ENCODE measurements at places on chromosomes 16 and 17. TPM values are rescaled to one million over a fixed set of nuclear protein-coding genes. Genes with fewer than 3 reads are reported as not detected.

The CA7 gene
- not detected for total RNA-seq

The MT1H gene
- not detected for total RNA-seq

The KRTAP16-1 gene
- not detected for total RNA-seq

The GRIN2C gene
- total RNA-seq: 0.29 TPM

The NEUROD2 gene
- not detected for total RNA-seq

The DRC3 gene
- 2.9 TPM for total RNA-seq

The FOXC2 gene
- 2.2 TPM for total RNA-seq

The HOXB4 gene
- total RNA-seq: 0.29 TPM

The NECAB2 gene
- total RNA-seq: 0.29 TPM

The LYZL6 gene
- not detected for total RNA-seq

The OTOP2 gene
- not detected for total RNA-seq

The ZKSCAN2 gene
- total RNA-seq: 8.0 TPM

The KRTAP4-6 gene
- not detected for total RNA-seq

DNA sequence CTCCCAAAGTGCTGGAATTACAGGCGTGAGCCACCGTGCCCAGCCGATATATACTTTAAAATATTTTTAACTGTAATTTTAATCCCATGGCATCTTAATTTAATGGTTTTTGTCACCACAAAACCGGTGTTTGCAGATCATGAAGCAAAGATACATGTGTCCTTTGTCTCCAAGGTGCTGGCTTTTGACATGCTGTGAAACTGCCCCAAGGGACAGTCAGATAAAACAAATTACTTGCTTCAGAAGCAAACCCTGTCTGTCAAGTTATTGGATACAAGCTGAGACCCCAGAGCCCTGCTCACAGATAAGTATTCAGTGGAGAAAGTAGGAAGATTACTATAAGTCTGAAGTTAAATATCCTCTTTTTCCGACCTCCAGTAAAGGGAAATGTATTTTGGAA, 39.8 kb downstream of the ARL4D start:
- DNase-seq: peak; percentile 31

DNA sequence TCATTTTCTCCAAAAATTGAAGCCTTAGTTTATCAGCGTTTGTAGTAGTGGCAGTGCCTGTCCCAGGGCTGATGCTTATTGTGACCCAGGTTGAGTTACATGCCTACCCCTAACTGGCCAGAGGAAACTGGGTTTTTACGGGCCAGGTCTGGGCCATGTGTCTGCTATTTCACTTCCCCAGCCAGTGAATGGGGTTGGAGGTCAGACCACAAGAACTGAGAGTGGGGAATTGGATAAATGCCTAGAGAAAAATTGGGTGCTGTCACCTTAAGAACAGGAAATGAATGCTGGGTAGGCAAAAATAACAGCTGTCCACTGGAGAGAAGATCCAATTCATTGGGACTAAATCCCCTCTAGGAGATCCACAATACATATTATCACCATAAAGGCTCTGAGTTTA, 5.2 kb downstream of the ADPRM start:
- DNase-seq: no peak

GRCh38 chr17:69485251-69485661, 70.8 kb downstream of the MAP2K6 start:
- DNase-seq: no peak

DNA sequence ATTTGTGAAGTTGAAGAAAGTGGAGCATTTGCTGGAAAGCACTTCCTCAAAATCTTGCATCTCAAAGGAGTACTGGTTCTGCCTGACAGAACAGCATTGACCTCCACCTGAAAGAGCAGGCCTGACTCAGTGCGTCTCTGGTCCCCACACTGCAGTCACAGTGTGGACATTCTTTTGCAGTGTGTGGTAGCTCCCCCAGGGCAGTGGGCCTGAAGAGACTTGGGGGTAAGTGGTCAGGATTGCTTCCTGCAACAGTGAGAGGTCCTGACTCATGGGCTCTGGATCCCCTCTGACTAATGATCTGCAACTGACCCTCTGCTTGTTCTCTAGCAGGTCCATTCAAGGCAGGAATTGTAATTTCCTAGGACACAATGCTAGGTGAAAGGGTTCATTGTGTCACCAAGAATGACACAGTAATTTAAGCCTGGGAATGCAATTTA, 204.9 kb upstream of the KCNJ16 start:
- DNase-seq: peak; percentile 45

DNA sequence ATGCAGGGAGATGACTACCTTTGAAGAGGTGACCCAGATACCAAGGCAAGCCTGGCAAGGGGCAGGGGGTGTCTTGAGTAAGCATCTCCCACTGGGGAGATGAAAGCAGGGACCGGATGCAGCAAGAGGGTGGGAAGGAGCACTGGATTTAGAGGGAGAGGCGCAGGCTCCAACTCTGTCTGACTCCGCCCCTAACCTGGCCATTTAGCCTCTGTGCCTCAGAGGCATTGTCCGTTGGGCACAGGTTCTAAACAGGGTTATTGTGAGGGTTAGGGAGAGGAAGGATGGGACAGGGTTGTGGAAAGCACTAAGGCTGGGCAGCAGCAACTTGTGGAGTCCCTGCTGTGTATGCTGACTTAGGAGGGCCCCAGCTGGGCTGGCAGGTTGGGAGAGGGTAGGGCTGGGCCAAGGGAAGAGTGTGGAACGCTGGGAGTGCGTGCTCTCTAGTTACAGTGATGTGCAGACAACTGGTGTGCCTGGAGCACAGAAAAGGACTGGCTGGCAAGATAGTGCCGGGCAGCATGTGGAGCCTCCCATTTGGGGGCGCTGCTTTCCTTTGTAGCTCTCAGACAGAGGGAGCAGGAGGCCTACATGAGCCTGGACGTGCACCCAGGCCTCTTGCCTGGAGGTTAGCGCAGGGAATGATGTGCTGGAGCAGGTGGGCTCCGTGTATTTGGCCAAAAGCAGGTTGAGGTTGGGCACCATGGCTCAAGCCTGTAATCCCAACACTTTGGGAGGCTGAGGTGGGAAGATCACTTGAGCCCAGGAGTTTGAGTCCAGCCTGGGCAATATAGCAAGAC, 26.2 kb downstream of the TBX2 start:
- DNase-seq: no peak

DNA sequence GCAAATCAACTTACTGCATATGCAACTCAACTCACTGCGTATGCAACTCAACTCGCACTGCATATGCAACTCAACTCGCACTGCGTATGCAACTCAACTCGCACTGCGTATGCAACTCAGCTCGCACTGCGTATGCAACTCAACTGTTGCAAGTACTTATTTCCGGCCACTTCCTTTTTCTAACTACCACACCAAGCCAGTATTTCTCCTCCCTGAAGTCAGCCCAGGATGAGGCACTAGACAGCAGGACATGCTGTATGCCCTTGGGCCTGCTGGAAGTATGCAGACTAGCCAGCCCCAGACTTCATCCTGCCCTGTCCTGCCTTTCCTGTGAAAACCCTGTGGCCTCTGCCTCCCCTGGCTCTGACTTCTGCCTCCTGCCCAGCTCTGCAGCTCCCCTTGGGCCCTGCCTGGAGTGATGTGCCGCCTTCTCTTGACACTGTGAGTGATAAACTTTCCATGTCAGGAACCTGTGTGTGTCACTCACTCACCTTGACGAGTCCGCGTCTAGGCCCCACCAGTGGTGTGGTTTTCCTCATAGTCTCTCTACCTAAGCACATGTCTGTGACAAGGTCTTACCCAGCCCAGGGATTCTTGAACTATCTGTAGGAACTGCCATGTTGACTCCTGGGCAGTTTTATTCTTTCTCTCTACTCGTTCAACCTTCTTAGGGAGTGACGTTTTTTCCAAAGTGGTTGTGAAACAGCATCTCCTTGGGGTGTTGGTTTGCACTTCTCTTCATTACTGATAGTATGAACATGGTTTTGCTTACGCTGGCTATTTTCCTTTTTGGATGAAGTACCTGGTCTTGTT, 16.4 kb downstream of the ZNF778 start:
- DNase-seq: no peak

DNA sequence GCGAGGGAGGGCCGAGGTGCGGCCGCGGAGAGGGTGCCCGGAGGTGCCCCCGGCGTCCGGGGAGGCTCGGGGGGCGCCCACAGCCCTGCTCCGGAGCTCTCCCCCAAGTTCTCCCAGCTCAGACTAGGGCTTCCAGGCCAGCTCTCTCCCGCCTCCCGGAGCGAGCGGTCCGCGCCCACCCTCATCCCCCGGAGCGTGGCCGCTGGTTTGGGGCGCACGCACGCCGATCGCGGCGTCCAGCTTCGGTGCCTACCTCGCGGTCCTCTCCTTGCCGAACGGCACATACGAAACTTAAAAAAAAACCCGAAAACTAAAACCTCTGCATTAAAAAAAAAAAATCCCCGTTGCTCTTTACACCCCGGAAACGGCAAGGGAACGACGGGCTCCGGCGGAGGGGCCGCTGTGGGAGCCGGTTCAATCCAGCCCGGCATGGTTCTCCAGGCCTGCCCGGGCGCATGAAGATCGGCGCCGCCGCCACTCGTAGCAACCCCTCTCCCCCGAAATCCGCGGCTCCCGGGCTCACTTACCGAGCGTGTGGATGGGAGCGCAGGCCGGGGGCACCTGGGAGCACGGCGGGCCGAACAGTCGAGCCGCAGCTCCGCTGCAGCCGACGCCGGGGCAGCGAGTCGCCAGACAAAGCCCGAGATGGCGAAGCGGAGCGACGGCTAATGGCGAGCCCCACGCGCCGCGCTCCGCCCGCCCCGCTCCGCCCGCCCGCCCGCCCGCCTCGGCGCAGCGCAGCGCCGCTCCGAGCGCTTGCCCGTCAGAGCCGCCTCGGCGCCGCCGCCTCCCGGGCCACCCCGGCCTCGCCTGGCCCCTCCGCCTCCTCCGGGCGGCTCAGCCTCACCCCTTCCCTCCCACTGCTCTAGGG, 973 bp upstream of the UBTF start:
- peak; percentile 93 for DNase-seq

GRCh38 chr16:48013491-48013901, 142.3 kb downstream of the ABCC12 start:
- DNase-seq: no peak

GRCh38 chr16:17313793-17314547, 156.8 kb downstream of the XYLT1 start:
- DNase-seq: no peak

DNA sequence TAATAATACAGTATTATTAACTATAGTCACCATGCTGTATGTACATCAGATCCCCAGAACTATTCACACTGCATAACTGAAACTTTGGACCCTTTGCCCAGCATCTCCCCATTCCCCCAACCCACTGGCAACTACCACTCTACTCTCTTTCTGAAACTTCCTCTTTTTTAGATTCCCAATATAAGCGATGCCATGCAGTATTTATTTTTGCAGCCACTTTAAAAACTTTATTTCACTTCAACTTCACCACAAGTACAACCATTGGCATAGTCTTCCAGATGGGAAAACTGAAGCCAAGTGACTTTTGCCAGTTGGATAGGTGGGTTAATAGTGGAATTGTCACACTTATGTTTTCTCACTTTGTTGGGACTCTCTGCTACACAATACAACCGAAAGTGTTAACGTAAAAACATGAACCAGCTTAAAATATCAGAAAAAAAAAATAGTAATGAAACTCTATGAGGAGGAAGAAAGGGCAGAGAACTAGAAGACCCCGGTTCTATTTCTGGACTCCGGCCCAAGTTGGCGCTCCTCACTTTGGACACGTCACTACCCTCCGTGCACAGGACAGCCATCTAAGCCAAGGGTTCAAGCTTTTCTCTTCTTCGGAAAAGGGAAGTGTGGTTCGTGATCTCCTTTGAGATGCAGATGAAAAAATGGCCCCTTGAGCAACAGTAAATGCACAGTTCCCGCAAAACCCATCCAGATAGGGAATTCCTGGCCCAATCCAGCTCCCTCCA, 743 bp downstream of the SHCBP1 start:
- DNase-seq: no peak

GRCh38 chr16:30834130-30834740, 47.2 kb upstream of the ZNF629 start:
- DNase-seq: peak; percentile 55

- DNase-seq: no peak
These were observed 15.8 kb upstream of the RGS9 start for GRCh38 chr17:65121368-65121767.

GRCh38 chr16:70796301-70796700, 4.7 kb downstream of the VAC14 start:
- DNase-seq: no peak

DNA sequence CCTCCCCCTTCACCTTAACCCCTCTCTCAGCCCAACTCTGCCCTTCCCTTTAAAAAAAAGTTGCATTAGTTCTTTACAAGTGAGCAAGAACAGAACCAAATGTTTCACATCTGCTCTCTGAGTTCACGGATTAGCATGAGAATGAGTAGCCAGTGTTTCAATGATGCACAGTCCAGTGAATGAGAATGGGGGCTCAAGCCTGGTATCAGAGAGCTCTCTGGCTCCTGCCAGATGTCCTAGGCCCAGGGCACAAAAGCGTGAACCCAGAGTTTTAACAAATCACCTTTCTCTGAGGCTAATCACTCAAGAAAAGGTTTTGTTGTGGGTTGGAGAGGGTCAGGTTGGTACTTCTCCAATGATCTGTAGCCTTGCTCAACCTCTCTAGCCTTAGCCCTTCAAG, 41.5 kb upstream of the HS3ST3A1 start:
- no peak for DNase-seq
